ENCODE measurements at places on chromosomes 6 and 20. TPM values are rescaled to one million over a fixed set of nuclear protein-coding genes. Genes with fewer than 3 reads are reported as not detected.

Gene PSORS1C1
- total RNA-seq, result 1.2 TPM

- no peak for DNase-seq
Observed at GRCh38 chr6:147103694-147104093, 100.5 kb upstream of the STXBP5 start.

DNA sequence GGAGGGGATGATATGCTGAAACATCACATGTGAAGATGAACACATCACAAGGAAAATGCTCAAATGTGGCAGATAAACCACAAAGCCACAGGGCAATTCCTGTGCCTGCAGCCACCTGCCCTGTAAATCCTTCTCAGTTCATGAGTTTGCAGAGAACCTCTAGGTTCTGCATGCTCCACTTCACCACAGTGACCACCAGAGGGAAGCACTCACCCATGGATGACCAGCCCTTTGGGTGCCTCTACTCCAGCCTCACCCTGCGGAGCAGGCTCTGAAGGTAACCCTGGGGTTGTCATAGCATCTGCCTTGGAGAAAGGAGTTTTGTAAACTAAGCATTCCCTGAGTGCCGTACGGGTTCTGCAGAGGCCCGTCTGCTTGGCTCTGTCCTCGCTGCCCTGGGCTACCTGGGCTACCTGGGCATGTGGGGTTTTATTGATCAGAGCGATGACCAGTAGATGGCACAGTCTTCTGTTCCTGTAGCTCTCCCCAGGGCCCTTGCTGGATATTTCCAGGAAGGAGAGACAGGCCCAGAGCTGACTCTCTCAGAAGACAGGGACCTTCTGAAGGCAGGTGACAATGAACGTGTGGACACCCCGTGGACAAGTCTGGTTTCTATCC is 31.7 kb upstream of the CST1 start:
- DNase-seq, result peak; percentile 75

Gene MLIP
- total RNA-seq, result not detected

- no peak for DNase-seq
Observed at GRCh38 chr20:63326314-63327230, 33.6 kb downstream of the COL20A1 start.

- DNase-seq, result no peak
Observed at GRCh38 chr6:151096255-151096612, 143.5 kb upstream of the AKAP12 start.

Gene FNDC11
- 2.2 TPM for total RNA-seq

DNA sequence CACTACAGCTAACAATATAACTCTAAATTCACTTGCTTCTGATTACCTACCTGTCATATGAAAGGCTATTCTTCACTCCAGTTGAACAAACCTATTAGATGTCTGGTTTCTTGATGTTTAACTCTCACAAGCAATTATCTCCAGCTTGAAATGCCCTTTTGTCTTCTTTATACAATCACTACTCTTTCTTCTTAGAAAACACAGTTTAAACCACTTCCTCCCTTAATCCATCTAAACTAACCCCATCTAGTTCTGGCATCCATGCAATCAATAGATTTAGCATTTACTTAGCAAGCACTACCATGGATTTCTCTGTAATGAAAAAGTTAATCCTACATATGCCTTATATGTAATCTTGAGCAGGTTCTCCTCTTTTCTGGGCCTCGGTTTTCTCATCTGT is 127.3 kb downstream of the ATXN1 start:
- no peak for DNase-seq

Gene PYGB
- total RNA-seq, result 629 TPM

- DNase-seq, result no peak
Observed at GRCh38 chr20:3730803-3731672, 1.4 kb upstream of the HSPA12B start.

DNA sequence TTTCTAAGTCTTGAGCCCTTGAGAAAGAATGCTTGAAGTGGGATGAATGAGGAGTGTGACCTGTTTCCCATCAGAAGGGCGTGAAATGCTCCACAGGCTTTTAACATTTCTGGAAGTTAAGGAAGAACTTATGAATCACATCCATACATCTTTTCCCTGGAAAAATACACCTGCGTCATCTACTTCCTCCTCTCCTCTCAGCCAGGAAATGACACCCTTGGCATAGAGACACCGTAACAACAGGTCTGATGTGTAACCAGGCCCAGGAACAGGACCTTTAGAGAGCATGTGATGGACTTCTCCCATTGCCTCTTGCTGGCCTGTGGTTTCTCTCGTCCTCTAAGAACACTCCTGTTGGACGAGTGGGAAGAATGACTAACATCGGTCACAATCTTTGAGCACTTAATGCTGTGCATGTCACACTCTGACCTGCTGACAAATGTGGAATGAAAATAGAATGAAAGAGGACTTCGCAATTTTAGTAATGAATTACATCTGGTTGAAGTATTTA is 28.5 kb upstream of the CITED2 start:
- no peak for DNase-seq

DNA sequence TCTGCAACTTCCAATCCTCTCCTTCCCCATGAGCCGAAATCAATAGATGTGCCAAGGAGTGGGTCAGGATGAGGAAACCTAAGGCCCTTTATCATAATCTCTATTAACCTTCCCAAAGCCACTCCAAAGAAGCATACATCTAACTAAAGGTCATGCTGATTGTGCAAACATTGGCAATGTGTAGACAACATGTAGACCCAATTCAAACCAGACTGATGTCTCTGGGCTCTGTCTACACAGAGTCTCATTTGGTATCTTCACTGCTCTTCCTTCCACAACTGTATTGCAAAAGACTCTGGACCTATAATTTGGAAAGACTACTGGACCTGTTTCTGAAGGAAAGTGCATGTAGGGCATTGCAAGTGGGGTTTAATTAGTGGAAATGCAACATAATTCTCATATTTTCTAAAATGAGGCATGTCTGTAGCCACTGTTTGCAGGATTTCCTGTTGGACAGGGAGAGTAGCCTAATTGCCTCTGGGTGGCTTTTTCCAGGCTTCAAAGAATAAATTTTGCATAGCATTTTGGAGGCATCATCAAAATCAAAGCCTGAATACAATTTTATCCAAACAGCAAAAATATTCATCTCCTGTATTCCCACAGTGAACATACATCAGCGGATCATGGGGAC is 35.0 kb upstream of the MLIP start:
- no peak for DNase-seq

Gene OR12D3
- total RNA-seq, result not detected

DNA sequence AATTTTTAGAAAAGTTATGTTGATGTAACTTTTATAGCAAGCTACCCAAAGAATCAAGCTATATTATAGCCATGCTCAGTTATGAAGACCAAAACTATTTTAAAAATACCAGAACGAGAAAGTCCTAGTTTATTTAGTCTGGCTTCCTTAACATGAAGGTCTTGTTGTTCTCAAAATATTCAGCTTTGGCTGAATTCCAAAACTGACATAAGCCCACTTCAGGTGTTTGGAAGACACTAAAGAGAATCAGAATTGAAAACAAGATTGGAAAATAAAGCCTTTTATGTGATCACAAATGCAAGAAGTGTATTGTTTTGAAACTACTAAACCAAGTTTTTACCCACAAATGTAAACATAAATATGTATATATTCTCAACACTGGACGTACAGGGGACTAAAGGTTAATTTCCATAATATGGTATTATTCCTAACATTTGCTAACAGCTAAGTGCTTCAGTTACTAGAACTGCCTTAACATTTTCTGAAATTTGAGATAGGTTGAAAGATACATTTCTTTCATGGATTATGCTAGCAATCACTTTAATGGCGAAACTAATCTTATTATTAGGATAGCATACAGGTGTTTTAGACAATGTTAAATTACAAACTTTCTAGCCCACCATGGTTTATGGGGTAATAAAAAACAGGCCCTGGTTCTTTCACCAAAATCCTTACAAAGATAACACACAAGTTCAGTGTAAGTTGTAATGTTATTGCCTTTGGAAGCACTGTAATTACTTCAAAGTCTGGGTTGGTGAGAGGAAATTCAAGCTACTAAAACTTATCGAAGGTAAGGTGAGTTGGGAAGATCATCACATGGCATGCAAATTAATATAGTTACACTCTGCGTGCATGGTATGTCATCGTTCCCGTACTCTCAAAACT is 1.6 kb downstream of the MAP3K5 start:
- peak; percentile 21 for DNase-seq

Gene CABLES2
- 9.8 TPM for total RNA-seq

Gene CST1
- total RNA-seq, result 2.3 TPM

GRCh38 chr6:166296035-166296883 is 11.9 kb downstream of the PRR18 start:
- DNase-seq, result no peak

GRCh38 chr6:3749977-3750316 is 1.6 kb downstream of the PXDC1 start:
- DNase-seq, result peak; percentile 35

DNA sequence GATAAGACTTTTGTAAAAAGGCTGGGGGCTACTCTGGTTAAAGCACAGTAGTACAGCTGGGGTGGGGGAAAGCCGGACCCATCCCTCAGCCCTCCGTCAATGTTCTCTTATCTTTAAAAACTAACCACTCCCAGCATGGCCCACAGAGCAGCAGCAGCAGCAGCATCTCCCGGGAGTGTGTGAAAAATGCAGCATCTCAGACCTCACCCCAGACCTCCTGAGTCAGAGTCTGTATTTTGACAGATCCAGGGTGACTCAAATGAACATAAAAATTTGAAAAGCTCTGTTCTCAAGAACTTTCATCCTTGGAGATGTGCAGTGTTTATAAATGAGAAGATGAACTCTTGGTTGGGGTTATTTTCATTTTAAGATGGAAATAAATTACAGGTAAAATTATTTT is 277.7 kb upstream of the ECI2 start:
- DNase-seq, result no peak

GRCh38 chr6:41591859-41592502 is 45.8 kb downstream of the FOXP4 start:
- DNase-seq, result peak; percentile 87

- DNase-seq, result no peak
Observed at GRCh38 chr6:33160728-33161344, 31.4 kb downstream of the COL11A2 start.

Gene SHLD1
- total RNA-seq, result 4.5 TPM

- DNase-seq, result no peak
Observed at GRCh38 chr6:159075506-159076228, 30.9 kb upstream of the TAGAP start.

Gene HLA-F
- 10.9 TPM for total RNA-seq

Gene VSTM2L
- not detected for total RNA-seq

GRCh38 chr6:19723545-19723944 is 113.6 kb upstream of the ID4 start:
- DNase-seq, result no peak

Gene C6orf118
- not detected for total RNA-seq

- no peak for DNase-seq
Observed at GRCh38 chr6:136134751-136135150, 115.4 kb downstream of the MTFR2 start.

- DNase-seq, result peak; percentile 83
Observed at GRCh38 chr20:44733341-44734069, 12.2 kb upstream of the KCNK15 start.

DNA sequence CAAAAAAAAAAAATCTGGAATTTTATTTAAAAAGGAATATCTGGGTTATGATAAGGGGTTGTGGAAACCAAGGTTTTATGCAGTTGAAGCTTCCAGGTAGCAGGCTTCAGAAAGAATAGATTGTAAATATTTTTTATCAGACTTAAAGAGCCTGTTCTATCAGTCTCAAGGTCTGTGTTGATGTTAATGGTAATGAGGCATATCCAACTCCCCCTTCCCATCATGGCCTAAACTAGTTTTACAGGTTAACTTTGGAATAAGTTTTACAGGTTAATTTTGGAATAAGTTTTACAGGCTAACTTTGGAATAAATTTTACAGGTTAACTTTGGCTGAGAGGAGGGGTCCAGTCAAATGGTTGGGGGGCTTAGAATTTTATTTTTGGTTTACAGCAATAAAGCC is 92.4 kb downstream of the CD24 start:
- no peak for DNase-seq

Data from HT-29 (cell line).